Stimulated activated CD4-positive, alpha-beta T cell treated with anti-CD3 and anti-CD28 coated beads, Interleukin-15, amount 100 ng/mL, for 24 hours (primary cell): ENCODE measurements at places on chromosomes 6 and 20.

DNA sequence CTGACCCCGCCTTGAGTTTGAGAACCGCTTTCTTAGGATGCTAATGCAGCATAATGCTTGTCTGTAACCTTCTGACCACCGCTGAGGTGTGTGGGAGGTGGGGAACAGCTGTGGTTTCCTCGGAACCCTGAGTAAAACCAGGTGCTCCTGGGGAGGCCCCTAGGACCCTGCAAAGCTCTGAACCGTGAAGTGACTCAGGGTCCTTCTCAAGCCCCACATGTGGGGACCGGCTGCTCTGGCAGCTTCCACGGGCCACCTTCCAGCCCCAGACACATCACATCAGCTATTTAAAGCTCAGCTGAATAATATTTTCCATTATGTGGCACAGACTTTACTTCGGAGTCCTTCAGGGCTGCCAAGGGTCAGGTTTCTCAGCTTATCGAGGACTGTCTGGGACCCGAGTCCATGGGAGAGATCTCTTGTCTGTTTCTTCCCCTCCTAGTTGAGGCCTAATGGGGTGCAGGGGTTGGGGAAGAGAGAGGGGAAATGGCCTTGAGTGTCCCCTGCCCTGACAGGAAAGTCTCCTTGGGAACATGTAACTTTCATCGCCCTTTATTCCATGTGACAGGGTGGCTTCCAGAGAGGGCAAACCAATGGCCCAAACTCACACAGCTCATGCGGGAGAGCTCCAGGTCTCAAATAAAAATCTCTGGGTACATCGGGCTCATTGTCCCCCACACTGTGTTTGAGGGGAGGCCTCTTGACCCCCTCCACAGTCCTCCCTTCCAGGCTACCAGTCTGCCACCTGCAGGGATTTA, 186.1 kb upstream of the SLC24A3 start:
- DNase-seq = no peak

DNA sequence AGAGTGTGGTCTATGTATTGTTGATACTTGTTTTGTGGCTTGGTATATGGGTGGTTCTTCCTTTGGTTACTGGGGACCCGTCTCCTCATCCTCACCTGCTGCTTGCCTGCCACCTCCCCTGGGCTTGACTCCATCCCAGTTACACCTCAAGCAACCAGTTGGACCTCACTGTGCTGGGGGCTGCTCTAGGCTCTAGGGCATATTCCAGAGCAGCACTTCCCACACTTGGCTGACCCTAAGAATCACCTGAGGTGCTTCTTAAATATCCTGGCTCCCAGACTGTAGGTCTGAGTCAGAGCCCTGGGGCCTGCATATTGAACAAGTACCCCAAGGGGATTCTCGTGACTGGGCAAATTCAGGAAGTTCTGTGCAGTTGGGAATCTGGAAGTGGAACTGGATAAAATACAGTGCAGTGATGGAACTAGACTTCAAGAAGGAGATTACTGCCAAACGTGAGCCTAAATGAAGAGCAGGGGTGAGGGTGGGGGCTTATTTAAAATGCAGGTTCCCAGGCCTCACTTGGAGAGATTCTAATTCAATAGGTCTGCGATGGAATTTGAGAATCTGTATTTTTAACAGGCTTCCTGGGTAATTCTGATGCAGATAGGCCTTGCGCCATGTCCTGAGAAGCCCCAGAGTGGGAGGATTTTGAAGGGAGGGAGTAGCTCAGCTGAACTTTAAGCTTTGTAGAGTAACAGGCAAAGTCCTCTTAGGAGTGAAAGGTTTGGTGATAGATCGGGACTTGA, 7.6 kb downstream of the SPATS1 start:
- no peak for DNase-seq

GRCh38 chr20:39983183-39983582, 705.9 kb downstream of the MAFB start:
- DNase-seq = no peak

DNA sequence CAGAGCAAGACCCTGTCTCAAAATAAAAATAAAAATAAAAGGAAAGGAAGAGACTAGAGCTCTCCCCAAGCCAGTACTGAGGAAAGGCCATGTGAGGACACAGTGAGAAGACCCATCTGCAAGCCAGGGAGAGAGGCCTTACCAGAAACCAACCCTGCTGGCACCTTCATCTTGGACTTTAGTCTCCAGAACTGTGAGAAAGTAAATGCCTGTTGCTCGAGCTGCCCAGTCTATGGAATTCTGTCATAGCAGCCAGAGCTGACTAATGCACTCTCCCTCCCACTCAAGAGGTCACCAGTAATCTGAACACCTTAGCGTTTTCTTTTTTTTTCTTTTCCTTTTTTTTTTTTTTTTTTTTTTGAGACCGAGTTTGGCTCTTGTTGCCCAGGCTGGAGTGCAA, 7.3 kb upstream of the PRPH2 start:
- DNase-seq = no peak

DNA sequence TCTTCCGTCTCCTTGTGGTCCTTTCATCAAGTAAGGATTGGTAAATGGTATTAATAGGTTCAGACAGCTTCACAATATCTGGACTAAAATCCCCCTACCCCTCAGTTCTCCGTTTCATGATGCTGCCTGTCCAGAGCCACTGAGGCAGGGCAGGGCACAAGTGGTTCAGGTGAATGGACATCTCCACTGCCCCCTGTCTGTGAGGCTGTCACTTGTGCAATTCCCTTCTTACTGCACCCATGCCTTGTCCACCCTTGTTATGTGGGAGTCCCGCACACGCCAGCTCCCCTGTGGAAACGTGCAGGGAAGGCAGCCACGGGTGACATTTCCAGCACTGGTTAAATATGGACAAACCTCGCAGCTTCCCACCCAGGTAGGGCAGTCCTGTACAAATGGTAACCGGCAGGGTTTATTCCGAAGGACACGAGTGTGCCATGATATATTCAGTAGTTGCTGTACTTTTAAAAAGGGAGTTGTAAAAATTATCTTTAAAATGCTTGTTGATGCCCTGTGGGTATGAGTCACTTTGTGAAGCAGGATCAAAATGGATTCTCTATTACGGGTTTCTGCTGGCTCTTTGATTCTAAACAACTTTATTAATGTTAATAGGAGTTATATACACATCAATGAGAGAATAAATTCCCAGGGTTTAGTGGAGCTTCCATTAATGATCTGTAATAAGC, 73.5 kb downstream of the FYN start:
- no peak for DNase-seq

DNA sequence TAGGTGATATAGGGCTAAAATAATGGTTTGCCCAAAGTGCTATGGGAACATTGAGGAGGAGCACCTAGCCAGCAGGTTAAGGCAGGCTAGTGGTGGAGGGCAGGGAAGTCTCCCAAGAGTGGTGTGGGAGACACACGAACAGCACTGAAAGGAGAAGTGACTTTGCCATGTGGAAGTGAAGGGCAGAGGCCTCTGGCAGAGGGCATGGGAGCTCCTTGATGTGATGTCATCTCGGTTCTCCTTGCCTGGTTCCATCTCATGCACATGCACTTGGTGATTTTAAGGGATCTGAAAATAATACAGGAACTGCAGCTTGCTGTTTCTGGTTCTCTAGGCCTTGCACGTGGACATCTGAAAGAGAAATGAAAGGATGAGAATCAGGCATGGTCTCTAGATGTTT, 4.7 kb upstream of the MAP3K4 start:
- no peak for DNase-seq

- no peak for DNase-seq
Measured at GRCh38 chr6:13990796-13991195, 66.0 kb downstream of the RNF182 start.

GRCh38 chr6:111427341-111428116, 55.5 kb downstream of the REV3L start:
- peak; percentile 28 for DNase-seq

GRCh38 chr6:44485601-44486401, 98.3 kb downstream of the CDC5L start:
- no peak for DNase-seq

DNA sequence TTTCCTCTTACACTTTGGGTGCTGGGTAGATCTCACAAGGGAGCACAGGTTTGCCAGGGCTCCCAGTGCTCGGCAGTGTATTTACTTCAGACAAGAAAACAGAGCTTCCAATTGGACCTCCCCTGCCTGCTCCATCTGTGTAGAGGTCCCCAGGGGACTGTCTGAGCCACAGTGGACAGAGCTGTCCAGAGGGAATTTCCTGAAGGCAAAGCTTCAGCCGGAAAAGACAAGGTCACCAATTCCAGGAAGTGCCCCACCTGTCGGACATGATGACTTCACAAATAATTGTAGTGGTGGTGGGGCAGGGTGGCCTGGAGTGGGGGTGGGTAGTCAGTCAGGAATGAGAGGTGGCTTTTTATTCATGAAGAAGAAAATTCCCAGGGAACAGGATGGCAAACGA, 18.6 kb downstream of the ADGRF5 start:
- DNase-seq = no peak

GRCh38 chr6:7906741-7907140, 3.8 kb downstream of the TXNDC5 start:
- DNase-seq = no peak

GRCh38 chr6:44003345-44004061, 123.7 kb downstream of the MRPL14 start:
- DNase-seq = peak; percentile 30

DNA sequence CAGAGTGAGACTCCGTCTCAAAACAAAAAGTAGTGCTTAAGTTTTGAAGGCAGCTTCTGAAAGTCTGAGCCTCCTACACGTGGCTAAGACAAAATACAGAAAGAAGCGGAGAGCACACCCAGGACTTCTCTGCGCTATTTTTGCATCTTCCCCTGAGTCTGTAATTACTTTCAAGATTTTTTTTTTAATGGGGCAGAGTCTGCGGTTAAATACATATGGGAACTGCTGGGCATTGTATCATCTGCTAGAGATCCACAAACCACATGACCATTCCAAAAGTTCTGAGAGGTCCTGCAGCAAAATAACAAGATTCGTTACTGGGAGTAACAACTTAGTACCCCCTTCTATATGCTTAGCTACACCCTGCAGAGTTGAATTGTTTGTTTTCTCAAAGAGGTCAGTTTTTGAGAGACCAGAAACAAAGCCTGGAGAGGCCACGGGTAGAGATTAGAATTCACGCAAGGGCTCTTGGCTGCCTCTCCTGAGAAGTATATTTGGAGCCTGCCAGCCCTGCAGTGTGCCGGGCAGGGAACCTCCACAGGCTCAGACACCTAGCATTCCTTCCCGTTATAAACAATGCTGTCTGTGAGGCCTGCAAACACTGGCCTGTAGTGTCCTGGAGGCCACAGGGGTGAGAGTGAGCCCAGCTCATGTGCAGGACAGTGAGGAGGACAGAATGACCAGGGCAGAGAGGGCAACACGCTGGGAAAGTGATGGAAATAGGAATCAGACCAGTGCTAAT, 48.2 kb upstream of the FAM50B start:
- DNase-seq = no peak

DNA sequence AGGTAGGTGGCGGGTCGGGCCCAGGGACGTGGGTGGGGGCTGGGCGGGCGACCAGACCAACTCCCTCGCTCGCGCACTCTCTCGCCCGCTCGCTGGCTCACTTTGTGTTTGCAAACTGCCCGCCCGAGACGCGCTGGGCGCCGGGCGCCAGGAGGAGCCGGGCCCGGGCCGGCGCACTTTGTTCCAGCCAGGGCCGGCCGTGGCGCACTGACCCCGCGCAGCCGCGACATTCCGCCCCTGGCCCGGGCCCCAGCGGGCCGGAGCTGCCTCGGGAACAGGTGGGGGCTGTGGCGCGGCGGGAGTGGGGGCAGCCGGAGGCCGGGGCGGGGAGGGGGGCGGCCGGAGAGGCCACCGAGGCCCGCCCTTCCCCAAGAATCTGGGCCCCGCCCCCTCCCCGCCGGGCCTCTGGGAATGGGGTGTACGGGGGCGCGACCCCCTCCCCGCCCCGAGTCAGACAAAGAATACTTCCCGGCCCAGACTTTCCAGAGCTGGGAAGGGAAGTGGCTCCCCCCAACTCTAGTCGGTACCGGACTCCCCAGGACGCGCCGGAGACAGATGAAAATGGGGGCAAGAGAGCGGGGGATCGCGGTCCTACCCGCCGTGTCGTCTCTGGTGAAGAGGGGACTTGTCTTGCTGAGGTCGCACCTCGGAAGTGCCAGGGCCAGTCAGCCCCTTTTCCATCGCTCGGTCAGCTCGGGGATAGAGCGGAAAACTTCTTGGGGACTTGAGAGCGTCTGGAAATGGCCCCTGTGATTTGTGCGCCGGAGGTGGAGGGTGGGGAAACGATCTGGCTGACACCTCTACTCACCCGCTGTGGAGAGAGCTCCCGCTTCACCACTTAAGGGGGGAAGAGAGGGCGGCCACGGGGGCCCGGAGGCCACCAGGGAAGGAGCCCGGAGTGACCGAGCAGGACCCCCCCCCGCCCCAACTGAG, 951 bp downstream of the FOXP4 start:
- peak; percentile 52 for DNase-seq

- no peak for DNase-seq
Measured at GRCh38 chr6:43937236-43938177, 167.5 kb downstream of the VEGFA start.

GRCh38 chr6:134389658-134390057, 71.7 kb upstream of the SGK1 start:
- no peak for DNase-seq

- no peak for DNase-seq
Measured at GRCh38 chr6:146560607-146561006, 17.0 kb downstream of the RAB32 start.

- no peak for DNase-seq
Measured at GRCh38 chr20:25061103-25061799, 3.3 kb upstream of the ACSS1 start.

GRCh38 chr6:37105148-37106050, 64.6 kb upstream of the PIM1 start:
- no peak for DNase-seq

DNA sequence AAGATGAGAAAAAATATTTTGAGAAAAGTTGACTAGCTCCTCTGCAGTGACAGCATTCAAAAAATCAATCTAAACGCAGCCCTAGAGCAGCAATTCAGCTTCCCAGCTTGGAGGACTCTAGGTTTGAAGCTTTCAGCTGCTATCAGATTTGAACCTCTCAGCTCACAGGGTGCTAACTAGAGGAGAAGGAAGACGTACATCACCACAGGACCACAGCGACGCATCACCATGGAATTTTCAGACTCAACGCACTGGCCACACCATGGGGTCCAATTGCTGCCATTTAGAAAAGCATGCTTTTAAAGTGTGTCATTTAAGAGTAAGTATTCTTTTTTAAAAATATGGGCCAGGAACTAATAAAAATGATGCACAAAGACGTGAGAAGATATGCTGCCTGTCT, 45.0 kb upstream of the FUCA2 start:
- DNase-seq = no peak

GRCh38 chr6:75201021-75201420, 4.8 kb downstream of the COL12A1 start:
- DNase-seq = no peak

- DNase-seq = no peak
Measured at GRCh38 chr20:50559856-50560638, 49.9 kb downstream of the PTPN1 start.

- DNase-seq = no peak
Measured at GRCh38 chr6:3535776-3536435, 79.1 kb upstream of the SLC22A23 start.

- DNase-seq = no peak
Measured at GRCh38 chr6:24122139-24122538, 3.9 kb upstream of the NRSN1 start.

GRCh38 chr6:15966000-15966520, 162.8 kb upstream of the MYLIP start:
- no peak for DNase-seq
